CD8-positive, alpha-beta memory T cell (primary cell): ENCODE measurements at places on chromosomes 7 and 10.

DNA sequence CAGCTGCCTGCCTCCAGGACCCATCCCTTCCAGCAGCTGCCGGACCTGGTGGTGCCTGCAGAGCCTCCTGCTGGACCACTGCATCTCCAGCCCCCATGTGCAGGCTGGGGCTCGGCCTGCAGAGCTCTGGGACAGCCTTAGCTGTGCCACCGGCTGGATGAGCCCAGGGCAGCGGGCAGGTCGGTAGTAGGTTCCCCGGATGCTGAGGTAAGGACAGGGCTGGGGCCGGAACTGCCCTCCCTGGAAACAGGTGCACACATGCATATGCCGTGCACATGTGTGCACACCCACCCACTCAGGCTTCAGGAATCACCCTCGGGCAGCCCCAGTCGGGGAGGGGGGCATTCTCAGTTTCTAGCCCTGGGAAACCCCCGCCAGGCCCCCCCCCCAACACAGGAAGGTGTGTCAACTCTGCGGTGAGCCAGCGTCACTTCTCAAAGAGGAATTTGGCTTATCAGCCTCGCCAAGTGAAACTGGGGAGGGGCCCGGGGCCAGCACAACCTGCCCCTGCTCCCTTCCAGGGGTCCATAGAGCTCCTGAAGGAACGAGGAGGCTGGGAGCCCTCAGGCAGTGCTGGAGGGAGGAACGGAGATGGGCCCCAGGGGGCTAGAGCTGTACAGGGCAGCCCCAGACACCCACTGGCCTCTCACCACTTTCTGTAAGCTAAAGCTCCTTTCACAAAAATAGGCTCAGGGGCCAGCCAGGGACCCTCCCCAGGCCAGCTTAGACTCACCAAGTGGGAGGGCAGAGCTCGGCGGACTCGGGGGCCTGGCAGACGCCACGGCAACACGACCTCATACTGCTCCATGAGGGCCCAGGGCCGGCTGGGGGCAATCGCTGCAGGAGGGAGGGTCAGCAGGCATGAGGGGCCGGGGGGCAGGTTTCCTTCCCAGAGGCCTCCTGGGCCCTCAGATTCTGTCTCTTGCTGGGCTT, 1.7 kb downstream of the ADAM8 start:
- peaks cover 10% of the 10 kb centered on the region for H3K36me3 ChIP-seq
- H3K27ac ChIP-seq, result peak overlapping the region; percentile 93
- H3K4me1 ChIP-seq, result peaks cover 45% of the 10 kb centered on the region
- peak; percentile 73 for DNase-seq

DNA sequence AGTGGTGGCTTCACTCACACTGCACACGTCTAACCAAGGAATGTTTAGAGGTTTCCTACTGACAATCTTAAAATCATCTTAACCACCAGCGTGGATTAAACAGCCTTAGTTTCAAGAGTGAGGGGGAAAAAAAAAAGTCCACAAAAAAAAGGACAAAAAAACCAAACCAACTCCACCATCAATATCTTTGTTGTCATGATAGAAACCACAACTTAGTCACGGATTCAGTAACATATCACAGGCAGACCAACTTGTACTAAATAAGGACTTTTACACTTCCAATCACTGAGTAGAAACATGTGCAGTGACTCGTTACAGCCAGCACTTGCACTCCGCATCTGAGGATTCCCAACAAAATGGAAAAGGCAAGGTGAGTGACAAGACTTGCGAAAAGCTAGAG, 46.5 kb downstream of the FAM171A1 start:
- no peak for DNase-seq
- no peaks in the 10 kb centered on the region for H3K36me3 ChIP-seq
- H3K27me3 ChIP-seq, result no peaks in the 10 kb centered on the region
- no peaks in the 10 kb centered on the region for H3K4me1 ChIP-seq
- no peak overlapping the region for H3K27ac ChIP-seq

DNA sequence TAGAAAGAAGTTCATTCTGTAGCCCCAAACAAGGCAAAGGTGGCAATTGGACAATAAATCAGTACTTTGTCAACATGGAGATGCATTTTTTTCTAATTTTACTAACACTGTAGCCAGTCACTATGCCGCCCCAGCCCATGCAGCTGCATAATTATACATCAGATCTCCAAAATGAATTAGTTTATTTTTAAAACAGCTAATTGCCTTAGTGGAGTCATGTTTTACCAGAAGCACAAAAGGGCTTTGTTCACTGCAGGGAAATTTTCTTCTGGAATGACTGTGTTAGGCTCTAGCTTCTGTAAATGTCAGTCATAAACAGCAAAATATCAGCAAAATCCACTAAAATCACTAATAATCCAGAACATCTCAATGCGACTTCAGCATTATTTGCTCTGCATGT, 20.1 kb upstream of the HDAC9 start:
- H3K27me3 ChIP-seq, result no peaks in the 10 kb centered on the region
- no peaks in the 10 kb centered on the region for H3K36me3 ChIP-seq
- no peak overlapping the region for H3K27ac ChIP-seq
- no peak overlapping the region for H3K4me3 ChIP-seq

- no peaks in the 10 kb centered on the region for H3K27me3 ChIP-seq
- H3K27ac ChIP-seq, result no peak overlapping the region
- no peaks in the 10 kb centered on the region for H3K4me1 ChIP-seq
- no peak for DNase-seq
These were observed 373.6 kb upstream of the LRGUK start for GRCh38 chr7:133753513-133753912.

DNA sequence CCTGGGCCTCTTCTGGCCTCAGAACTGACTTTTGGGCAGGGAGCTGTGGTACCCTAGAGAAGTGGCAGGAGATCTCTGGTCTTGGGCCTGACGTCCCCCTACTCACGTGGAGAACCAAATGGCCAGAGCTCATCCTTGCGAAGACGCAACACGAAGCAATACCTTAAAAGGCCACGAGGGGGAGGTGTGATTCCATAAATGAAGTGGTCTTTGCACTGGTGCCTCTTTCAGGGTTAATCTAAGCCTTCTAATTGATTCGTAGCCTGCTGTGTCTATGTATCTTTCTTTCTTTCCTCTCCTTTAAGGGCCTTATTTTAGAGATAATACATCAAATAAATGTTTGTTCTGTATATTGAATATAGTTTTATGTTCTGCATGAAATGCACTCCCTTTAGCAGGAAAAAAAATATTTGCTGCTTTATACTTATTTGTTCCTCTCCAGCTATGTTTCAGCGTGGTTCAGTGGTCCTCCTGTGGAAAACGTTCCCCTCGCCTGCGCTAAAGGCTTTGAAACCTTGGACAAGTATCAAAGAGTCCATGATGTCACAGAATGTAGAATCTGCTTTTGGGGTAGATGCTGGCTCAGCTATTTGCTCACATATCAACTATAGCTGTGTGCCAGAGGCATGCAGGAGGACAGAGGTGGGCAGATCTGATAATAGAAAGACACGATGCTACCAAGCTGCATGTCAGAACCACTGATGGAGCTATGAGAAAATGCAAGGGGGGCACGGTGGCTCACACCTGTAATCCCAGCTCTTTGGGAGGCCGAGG, 41.0 kb downstream of the STRA8 start:
- no peaks in the 10 kb centered on the region for H3K36me3 ChIP-seq
- H3K4me3 ChIP-seq, result no peak overlapping the region
- H3K27me3 ChIP-seq, result no peaks in the 10 kb centered on the region
- no peaks in the 10 kb centered on the region for H3K4me1 ChIP-seq
- peak; percentile 55 for DNase-seq
- no peak overlapping the region for H3K27ac ChIP-seq

DNA sequence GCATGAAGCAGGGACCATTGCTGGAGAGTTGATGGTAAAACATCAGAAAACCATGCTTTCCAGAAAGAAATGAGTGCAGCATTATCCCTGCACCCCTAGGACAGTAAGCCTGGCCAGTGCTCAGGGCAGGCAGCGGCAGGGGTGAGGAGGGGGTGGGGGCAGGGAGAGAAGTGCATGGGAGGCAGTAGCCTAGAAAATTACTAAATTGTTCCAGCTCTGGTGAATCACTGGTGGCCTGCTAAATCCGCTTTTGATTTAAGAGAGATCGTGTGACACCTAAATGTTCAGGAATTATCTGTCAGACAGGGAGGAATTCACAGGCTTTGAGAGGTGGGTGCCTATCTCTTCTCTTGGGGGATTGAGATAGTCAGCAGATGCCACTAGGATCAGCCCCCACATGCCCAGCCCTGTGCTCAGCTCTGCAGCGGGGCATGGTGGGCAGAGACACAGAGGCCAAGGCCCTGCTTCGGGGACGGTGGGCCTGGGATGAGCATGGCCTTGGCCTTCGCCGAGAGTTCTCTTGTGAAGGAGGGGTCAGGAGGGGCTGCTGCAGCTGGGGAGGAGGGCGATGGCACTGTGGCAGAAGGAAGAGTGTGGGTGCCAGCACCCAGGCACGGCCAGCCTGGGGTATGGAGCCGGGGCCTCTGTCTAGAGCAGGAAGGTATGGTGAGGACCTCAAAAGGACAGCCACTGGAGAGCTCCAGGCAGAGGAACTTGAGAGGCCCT, 5.0 kb upstream of the AQP1 start:
- no peak overlapping the region for H3K4me3 ChIP-seq
- DNase-seq, result no peak
- no peak overlapping the region for H3K27ac ChIP-seq
- H3K4me1 ChIP-seq, result no peaks in the 10 kb centered on the region

GRCh38 chr7:73773700-73774517, 3.8 kb upstream of the CLDN3 start:
- no peaks in the 10 kb centered on the region for H3K27me3 ChIP-seq
- no peaks in the 10 kb centered on the region for H3K4me1 ChIP-seq
- DNase-seq, result no peak
- no peaks in the 10 kb centered on the region for H3K36me3 ChIP-seq
- H3K27ac ChIP-seq, result no peak overlapping the region
- no peak overlapping the region for H3K4me3 ChIP-seq

GRCh38 chr10:75469006-75469616, 37.7 kb downstream of the LRMDA start:
- no peaks in the 10 kb centered on the region for H3K36me3 ChIP-seq
- no peak overlapping the region for H3K4me3 ChIP-seq
- no peaks in the 10 kb centered on the region for H3K4me1 ChIP-seq
- H3K27ac ChIP-seq, result no peak overlapping the region
- no peak for DNase-seq

GRCh38 chr10:69220041-69220451, at the start of gene HKDC1:
TSS of gene HKDC1 (plus strand) at chr10:69220332. CDS start at chr10:69220436, 104 bp downstream.
- no peaks in the 10 kb centered on the region for H3K27me3 ChIP-seq
- no peaks in the 10 kb centered on the region for H3K36me3 ChIP-seq
- H3K27ac ChIP-seq, result no peak within 1 kb of the TSS
- no peak for DNase-seq
- H3K4me1 ChIP-seq, result peaks cover 32% of the 10 kb centered on the region

DNA sequence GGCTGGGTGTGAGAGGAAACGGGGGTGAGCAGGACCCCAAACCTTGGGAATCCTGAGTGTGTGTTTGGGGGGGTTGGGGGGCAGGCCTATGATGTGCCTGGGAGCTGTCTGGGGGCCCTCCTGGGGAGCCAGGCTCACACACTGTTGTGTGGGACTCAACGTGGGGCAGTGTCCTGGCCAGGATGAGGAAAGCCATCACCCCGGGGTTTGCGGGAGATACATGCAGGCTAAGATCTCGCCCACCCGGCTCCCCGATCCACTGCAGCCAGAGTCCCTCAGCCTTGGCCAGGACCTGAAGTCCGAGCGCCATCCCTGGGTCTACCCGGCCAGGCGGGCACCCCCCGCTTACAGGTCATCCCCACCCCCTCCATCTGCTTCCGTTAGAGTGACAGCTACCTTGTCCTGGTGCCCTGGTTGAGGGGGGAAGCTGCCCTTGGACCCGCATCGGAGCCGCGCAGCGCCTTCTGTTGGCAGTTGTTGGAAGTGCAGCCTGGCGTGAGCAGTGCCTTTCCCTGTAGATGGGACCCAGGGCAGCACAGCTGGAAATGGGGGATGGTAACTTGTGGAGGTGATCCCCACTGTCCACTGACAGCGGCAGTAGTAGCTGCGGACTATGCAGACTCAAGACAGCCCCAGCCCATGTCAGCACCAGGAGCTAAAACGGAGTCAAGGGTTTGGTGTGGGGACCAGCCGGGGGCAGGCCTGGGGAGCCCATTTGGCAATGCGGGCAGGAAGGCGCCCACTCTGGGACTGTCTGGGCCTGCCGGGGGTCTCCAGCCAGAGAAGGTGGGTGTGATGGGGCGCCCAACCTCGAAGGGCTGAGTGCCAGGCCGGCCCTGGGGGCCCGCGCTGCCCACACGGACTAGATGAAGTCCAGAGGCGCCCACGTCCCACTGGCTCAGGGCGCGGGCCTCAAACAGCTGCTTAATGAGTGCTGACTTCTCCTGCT, 885.6 kb upstream of the ZNF722 start:
- H3K27me3 ChIP-seq, result no peaks in the 10 kb centered on the region
- no peak overlapping the region for H3K27ac ChIP-seq
- H3K4me1 ChIP-seq, result no peaks in the 10 kb centered on the region
- no peak overlapping the region for H3K4me3 ChIP-seq

GRCh38 chr7:47179812-47180515, 401.9 kb downstream of the TNS3 start:
- H3K27me3 ChIP-seq, result no peaks in the 10 kb centered on the region
- no peaks in the 10 kb centered on the region for H3K36me3 ChIP-seq
- H3K4me1 ChIP-seq, result no peaks in the 10 kb centered on the region
- no peak overlapping the region for H3K27ac ChIP-seq
- DNase-seq, result no peak
- H3K4me3 ChIP-seq, result no peak overlapping the region

GRCh38 chr10:32600317-32600716, 154.4 kb downstream of the CCDC7 start:
- H3K4me1 ChIP-seq, result no peaks in the 10 kb centered on the region
- H3K27me3 ChIP-seq, result no peaks in the 10 kb centered on the region
- no peaks in the 10 kb centered on the region for H3K36me3 ChIP-seq
- no peak overlapping the region for H3K27ac ChIP-seq
- no peak for DNase-seq

- H3K36me3 ChIP-seq, result no peaks in the 10 kb centered on the region
- no peak overlapping the region for H3K4me3 ChIP-seq
- H3K27me3 ChIP-seq, result no peaks in the 10 kb centered on the region
- no peak overlapping the region for H3K27ac ChIP-seq
- peaks cover 8% of the 10 kb centered on the region for H3K4me1 ChIP-seq
These were observed 1.3 kb downstream of the PILRA start for GRCh38 chr7:100374601-100375000.

GRCh38 chr10:97574374-97575126, 2.0 kb downstream of the ANKRD2 start:
- H3K27ac ChIP-seq, result no peak overlapping the region
- no peaks in the 10 kb centered on the region for H3K4me1 ChIP-seq
- no peaks in the 10 kb centered on the region for H3K27me3 ChIP-seq
- no peaks in the 10 kb centered on the region for H3K36me3 ChIP-seq

DNA sequence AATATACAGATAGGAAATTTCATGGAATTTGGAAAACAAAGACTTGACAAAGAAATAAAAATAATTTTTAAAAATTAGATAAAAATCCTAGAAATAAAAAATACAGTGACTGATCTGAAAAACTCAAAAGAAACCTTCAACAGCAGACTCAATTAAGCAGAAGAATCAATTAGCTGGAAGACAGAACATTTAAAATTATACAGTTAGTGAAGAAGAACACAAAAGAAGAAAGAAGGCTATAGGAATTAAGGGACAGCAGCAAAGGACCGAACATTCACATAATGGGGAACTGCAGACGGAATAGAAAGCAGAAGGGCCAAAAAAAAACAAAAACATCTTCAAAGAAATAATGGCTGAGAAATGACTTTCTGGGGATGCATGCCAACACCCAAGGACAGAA, 314.5 kb downstream of the CRPPA start:
- no peak overlapping the region for H3K27ac ChIP-seq
- no peak for DNase-seq
- H3K4me3 ChIP-seq, result no peak overlapping the region
- H3K36me3 ChIP-seq, result no peaks in the 10 kb centered on the region
- no peaks in the 10 kb centered on the region for H3K4me1 ChIP-seq
